NCI-H146 (cell line): ENCODE measurements at places on chromosomes 13 and 19.

GRCh38 chr13:103161476-103161875, 95.3 kb upstream of the SLC10A2 start:
- no peak for DNase-seq

DNA sequence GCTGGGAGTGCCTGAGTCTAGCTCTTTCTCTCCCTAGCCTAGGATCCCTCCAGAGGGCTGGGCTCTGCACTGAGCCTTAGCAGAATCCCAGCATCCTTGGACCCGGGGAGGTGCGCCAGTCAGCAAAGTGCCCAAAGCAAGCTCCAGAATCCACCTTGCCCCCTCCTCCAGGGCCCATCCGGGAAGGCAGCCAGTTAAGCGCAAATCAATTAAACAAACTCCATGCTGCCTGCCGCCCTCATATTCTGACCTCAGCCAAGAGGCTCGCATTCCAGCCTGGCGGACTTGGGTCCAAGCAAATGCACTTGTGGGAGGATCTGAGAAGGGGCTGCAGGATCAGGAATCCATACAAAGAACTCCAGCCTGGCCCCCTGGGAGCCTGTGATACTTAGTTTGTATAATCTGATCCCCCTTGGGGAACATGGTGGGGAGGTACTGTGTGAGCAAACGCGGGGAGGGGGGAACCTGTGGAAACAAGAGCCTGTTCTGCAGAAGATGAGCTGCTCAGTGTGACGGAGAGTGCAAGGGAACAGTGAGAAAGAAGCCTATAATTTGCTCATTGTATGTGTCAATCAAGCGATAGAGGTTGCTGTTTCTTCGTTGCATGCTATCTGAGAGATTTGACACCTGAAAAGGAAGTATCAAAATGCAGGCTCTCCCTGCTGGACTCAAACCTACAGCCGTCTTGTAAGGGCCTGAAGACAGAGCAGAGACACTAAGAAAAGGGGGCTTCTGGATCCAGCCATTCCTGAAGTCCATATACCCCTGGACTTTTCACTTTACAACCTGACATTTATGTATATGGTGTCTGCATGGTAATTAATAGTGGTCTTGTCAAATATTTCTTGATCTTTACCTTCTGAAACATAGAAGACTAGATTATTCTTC, 29.4 kb downstream of the ZNRF4 start:
- no peak for DNase-seq

DNA sequence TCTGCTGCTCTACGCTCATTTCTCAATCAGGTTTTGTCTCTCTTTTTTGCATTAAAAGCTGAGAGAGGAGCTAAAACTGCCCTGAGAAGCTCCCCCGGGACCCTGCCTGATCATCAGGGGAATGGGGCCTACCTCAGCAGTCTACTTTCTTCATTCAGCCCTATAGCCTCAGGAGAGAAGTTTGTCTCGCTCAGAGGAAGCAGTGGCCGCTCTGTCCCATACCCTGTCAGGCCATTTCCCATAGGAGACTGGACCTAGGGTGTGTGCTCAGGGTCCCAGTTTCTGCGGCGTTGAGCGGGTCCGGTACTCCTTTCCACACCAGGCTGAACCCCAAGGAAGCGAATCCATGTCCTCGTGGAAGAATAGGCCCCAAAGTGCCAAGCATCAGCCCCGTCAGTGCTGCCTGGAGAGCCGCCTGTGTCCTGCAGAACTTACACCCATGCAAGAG, 21.7 kb downstream of the UBE2L5 start:
- DNase-seq = no peak

DNA sequence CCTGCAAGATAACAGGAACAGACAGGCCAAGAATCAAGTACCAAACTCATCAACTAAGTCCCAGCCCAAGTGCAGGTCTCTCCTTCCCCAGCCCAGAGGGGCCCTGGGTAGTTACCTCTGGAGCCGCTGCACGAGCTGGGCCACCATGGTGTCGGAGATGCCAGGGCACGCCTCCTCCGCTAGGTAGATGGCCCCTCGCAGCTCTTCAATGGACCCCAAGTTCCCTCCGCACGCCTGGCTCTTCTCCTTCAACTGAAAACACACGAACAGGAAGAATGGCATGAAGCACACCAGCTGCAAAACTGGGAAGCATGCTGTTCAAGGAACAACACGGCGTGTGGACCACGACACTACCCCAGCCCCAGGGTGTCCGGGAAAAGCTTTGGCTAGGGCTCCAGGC, 119.9 kb downstream of the STK24 start:
- no peak for DNase-seq

GRCh38 chr13:37403776-37404527, 194.6 kb downstream of the POSTN start:
- no peak for DNase-seq

GRCh38 chr13:81745391-81745790, 1404.5 kb upstream of the SPRY2 start:
- DNase-seq = no peak

DNA sequence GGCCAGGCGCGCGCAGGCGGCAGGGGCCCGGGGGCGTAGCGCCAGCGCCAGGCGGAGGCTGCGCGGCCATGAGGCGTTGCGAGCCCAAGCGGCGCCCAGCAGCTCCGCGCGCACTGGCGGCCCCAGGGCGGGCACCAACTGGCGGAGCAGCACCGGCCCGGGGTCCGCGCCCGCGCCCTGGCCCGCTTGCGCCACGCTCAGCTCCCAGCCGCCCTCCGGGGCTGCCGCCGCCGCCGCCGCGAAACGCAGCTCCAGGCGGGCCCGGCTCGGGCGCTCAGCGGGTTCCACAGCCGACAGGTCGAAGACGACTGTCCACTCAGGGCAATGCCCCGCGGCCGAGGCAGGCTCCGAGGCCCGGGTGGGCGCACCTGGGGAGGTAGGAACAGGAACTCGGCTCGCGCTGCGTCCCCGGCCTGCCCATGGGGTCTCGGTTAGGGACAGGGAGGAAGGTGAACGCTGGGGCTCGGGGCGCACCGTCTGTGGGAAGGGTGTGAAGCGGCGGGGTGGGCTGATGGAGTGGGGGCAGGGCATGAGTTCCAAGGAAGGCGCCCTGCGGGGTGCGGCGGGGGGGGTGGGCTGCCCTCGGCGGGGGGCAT, 26.8 kb downstream of the CERS1 start:
- no peak for DNase-seq

DNA sequence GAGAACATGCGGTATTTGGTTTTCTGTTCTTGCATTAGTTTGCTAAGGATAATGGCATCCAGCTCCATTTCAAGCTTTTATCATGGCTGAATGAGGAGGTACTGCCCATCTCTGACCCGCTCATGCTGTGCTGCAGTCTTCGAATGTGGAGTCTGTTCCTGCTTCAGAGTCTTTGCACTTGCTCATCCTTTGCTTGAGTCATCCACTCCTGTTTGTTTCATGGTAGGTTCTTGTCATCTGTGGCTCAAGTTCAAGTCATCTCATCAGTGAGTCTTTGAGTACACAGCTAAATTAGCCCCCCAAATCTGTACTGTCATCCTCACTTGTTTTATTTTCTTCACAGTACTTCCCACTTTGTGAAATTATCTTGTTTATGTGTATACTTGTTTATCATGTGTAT, 5.4 kb downstream of the UCHL3 start:
- no peak for DNase-seq

DNA sequence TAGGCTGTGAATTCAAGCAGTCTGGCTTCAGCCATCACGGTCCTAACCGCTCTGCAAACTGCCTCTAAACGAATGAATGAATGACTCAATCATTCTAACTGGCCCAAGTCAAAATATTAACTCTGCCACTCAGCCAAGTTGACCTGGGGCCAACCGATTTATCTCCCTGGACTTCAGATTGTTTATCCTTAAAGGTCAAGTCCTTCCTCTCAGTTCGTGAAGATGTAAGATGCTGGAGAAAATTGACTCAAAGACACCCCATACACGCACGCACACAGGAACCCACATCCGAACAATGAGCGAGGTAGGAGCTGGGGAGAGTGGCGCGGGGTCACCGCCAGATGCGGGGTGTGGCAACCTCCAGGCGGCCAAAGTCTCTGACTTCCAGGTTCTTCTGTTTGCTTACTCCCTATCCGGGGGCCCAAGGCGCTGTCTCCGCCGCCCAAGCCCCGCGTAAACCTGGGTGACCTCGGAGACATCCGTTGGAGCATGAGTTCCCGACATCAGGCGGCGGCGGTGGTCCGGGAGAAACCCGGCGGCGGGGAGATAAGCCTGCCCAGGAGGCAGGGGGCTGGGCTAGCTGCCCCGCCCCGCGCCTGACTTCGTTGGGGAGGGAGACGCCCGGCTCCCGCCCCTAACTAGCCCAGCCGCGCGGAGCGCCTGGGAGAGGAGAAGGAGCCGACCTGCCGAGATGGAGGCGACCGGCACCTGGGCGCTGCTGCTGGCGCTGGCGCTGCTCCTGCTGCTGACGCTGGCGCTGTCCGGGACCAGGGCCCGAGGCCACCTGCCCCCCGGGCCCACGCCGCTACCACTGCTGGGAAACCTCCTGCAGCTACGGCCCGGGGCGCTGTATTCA, at the start of gene CYP2S1:
Gene CYP2S1, plus strand, starts transcription at position 646 of the 856 bp plus-strand sequence. Its CDS starts 46 bp downstream, at position 692.
- DNase-seq = no peak

DNA sequence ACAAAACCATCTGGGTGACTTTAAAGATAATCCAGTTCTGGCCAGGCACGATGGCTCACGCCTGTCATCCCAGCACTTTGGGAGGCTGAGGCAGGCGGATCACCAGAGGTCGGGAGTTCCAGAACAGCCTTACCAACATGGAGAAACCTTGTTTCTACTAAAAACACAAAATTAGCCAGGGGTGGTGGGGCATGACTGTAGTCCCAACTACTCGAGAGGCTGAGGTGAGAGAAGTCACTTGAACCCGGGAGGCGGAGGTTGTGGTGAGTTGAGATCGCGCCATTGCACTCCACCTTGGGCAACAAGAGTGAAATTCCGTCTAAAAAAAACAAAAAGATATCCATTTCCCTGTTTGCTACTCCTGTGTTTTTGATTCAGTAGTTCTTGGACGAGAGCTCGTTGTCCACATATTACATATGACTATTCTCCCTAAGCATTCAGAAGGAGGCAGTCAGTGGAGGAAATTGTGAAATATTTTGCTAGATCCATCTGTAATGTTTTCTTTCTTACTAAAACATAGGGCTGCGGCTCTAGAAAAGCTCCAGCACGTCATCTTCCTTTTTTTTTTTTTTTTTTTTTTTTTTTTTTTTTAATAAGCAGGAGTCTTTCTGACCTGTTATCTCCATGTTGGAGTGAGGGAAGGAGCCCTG, 33.6 kb downstream of the ZNF701 start:
- no peak for DNase-seq

- DNase-seq = no peak
These were observed 3.8 kb upstream of the KCNRG start for GRCh38 chr13:50011461-50011860.

- DNase-seq = no peak
These were observed 87.3 kb upstream of the RAP2A start for GRCh38 chr13:97346561-97347254.

DNA sequence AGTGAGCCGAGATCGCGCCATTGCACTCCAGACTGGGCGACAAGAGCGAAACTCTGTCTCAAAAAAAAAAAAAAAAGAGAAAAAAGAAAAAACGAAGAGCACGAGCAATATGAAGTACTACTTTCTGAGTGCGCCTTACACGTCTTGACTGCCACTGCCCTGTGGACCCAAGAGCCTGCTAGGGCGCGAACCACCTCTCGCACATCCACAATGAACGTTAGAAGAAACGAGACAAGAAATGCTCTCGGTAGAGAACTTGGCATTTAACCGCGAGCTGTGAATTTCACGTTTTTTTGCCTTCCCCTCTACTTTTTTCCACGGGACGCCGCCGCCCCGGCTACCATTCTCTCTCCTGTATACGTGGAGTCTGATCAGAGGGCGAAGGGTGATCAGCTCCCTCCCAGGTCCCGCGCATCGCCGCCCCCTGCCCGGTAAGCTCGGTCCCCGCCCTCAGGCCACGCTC, 454 bp downstream of the TIMM44 start:
- peak; percentile 48 for DNase-seq

DNA sequence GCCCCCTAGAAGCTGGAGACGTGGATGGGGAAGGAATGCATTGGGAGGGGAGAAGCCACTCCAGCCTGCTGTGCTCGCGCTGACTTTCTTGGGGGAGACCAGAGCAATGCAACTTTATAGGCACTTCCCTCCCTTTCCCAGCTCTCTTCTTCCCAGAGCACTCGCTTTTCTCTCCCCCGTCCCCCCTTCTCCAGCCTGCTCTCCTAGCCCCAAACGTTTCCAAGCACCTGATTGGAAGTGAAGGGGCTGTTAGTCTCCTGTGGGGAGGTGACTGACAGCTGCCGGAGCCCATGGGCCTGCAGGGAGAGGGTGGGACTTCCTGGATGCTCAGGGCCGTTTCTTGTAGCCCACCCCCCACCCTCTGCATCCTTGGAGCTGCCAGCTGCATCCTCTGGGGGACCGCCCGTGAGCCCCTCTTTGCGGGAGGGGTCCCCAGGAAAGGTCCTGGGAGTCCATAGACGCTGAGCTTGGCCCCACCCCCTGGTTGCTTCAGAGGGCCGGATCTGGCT, 2.5 kb downstream of the HDGFL2 start:
- peak; percentile 74 for DNase-seq

GRCh38 chr13:62296812-62297211, 881.2 kb upstream of the PCDH20 start:
- no peak for DNase-seq

- DNase-seq = no peak
These were observed 66.6 kb downstream of the GGACT start for GRCh38 chr13:100521851-100522617.

DNA sequence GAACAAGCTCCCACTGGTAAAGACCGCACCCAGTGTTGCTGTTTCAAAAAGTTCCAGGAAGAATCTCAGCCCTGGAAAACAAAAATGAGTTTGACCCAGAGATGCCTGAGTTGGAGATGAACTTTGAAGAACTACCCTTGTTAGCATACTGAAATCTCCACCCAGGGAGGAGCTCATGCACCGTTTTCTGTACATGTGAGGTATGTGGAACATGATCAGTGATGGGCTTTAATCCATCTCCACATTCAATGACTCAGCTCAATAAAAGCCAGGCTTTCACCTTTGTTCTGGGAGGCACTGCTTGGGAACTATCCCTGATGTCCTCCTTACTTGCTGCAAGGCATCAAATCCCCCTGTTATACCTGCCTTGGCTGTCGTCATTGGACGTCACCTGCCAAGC, 279.9 kb downstream of the UQCRFS1 start:
- no peak for DNase-seq

DNA sequence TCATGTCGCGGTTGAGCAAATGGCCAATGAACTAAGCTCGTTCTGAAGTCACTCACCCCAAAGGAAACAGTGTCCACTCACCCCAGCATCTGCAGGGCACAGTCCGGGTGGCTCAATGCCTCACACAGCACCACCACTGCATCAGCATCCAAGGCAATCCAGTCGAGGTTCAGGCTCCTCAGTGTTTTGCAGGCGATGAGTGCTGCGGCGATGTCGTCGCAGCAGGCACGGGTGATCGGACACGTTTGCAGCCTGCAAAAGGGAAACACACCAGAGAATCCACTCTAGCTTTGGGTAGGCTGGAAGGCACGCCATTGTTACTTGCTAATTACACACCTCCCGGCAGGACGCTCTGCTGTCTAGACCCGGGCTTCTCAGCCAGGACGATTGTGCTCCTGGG, 26.5 kb downstream of the NLRP9 start:
- DNase-seq = no peak

DNA sequence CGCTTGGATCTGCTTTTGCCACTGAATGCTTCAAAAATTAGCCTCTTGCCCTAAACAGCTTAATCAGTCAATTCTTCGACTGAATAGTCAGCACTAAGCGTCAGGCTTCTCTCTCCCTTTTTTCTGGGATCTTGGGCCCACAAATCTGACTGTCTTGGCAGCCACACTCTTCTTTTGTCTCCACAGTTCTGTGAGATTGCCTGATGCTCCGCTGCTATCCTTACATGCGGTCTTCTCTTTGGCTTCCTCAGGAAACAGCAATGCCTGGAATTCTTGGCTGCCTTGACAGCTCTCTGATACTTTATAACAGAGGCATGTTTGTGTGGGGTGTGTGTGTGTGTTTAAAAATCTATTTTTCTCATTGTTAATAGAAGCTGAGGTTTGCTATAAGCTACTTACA, 32.6 kb downstream of the ERCC5 start:
- no peak for DNase-seq
